ENCODE measurements at places on chromosomes 13 and 19.

DNA sequence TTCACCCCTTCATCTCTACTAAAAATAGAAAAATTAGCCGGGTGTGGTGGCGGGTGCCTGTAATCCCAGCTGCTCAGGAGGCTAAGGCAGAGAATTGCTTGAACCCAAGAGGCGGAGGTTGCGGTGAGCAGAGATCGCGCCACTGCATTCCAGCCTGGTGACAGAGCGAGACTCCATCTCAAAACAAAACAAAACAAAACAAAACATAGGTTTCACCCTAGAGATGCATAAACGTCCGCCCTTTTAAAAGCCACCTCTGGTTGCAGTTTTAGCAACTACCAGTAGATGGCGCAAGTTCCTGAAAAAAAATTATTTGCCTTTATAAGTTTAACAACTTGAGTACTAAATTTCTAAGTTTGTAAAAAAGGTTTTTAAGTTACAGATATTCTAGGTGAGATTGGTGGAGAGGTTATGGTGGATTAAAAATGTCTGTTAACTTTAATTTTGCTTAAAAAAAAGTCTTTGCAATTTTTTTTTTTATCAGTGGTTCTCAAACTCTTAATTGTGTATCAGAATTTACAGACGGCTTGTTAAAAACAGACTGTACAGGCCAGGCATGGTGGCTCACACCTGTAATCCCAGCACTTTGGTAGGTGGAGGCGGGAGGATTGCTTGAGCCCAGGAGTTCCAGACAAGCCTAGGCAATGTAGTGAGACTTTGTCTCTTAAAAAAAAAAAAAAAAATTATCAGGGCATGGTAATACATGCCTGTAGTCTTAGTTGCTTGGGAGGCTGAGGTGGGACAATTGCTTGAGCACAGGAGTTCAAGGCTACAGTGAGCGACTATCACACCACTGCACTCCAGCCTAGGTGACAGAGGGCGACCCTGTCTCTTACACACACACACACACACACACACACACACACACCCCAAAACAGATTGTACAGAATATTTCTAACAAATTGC lies 42.1 kb downstream of the NAA16 start:
- peak; percentile 18 for DNase-seq

DNA sequence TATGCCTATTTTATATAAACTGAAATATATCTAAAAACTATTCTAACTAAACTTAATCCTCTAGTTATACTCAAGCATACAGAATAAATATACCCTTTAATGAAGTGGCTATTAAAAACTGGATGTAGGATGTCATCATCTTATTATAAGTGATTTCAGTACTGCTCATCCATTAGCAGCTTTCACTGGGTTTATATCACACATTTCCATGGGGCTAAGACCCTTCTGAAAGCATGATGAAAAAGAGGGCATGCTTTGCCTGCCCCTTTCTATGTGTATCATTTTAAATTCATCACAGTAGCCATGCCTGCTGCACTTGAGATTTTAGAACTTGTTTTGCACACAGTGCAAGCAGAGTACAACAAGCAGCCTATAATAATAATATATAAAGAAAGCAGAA lies 477.5 kb downstream of the SLITRK6 start:
- DNase-seq: no peak

DNA sequence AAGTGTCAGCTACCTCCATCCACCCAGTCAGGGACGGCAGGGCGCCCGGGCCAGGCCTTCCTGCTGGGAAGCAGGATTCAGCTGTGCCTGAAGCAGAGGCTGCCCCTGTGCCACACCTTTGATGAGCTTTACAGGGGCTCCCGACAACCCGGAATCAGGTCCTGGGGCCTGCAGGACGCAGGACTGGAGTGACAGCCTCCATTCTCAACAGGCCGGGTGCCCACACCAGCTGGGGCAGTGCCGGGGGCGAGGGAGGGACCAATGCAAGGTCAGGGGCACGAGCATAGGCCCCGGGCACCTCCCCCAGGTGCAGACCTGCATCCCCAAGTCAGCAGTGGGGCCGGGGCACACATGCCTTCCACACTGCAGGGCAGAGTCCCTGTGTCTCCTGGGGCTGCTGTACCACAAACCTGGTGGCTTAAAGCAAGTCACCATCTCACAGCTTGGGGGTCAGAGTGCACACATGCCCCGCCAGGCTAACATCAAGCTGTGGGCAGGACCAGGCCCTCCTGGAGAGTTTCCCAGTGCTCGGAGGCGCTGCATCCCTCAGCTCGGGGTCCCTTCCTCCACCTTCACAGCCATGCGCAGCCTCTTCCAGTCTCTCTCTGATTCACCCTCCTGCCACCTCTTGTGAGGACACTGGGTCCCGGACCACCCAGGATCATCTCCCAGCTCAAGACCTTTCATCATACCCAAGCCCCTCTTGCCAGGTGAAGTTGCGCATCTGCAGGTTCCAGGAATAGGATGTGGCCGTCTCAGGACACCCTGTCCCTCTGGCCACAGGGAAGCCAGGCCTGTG lies 13.4 kb downstream of the UBXN6 start:
- no peak for DNase-seq

- peak; percentile 38 for DNase-seq
Observed at GRCh38 chr19:52248241-52248640, 21.1 kb upstream of the ZNF766 start.

GRCh38 chr19:5676772-5677105 lies 3.6 kb downstream of the MICOS13 start:
- DNase-seq: no peak

DNA sequence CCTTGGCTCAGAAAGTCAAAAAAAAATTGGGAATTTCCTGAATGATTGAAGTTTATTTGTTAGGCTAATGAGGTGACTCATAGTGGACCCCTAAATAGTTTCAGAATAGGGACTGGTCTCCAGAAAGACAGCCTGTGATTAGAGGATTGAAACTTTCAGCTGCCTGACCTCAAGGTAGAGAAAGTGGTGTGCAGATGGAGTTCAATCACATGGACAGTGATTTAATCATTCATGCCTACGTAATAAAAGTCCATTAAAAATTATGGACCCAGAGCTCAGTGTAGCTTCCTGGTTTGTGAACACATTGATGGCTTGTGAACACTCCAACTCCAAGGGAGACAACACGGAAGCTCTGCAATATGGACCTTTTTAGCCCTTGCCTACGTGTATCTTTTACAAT lies 533.2 kb upstream of the PCDH9 start:
- no peak for DNase-seq

Data from stimulated activated CD8-positive, alpha-beta memory T cell treated with anti-CD3 and anti-CD28 coated beads, Interleukin-4, amount 100 ng/mL, for 4 hours (primary cell).